ENCODE measurements at places on chromosomes 16 and 17. TPM values are rescaled to one million over a fixed set of nuclear protein-coding genes. Genes with fewer than 3 reads are reported as not detected.
A peak's percentile ranks its signal among the peaks of the same experiment; 100 is the strongest.

CMTM4 gene
- 21.7 TPM for polyA plus RNA-seq

ALDOC gene
- polyA plus RNA-seq = 10.1 TPM

TMC5 gene
- polyA plus RNA-seq = not detected

GRCh38 chr17:58254803-58255202, 16.4 kb downstream of the LPO start:
- peaks cover 37% of the 10 kb centered on the region for H3K27me3 ChIP-seq
- H3K4me3 ChIP-seq = no peak overlapping the region
- no peak for DNase-seq
- H3K4me1 ChIP-seq = no peaks in the 10 kb centered on the region

DNA sequence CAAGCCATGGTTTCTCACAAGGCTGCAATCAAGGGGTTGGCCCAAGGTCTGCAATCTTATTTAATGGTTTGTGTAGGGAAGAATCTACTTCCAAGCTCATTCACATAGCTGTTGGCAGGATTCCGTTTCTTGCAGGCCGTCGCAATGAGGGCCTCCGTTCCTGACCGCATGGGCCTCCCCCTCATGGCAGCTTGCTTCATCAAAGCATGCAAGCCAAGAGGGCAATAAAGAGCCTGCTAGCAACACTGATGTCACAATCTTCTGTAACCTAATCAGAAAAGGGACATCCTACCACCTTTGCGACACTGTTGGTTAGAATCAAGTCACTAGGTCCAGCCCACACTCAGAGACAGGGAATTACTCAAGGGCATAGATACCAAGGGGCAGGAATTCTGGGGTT, 95.5 kb downstream of the CCT6B start:
- H3K27ac ChIP-seq = no peak overlapping the region
- H3K4me1 ChIP-seq = no peaks in the 10 kb centered on the region
- no peaks in the 10 kb centered on the region for H3K36me3 ChIP-seq
- no peak for DNase-seq
- H3K27me3 ChIP-seq = no peaks in the 10 kb centered on the region

- H3K4me1 ChIP-seq = no peaks in the 10 kb centered on the region
- DNase-seq = no peak
- H3K36me3 ChIP-seq = no peaks in the 10 kb centered on the region
- H3K4me3 ChIP-seq = no peak overlapping the region
- no peaks in the 10 kb centered on the region for H3K27me3 ChIP-seq
Observed at GRCh38 chr16:20441191-20441590, 10.1 kb upstream of the ACSM2A start.

GRCh38 chr16:79407461-79408135, 192.9 kb downstream of the MAF start:
- no peak for DNase-seq
- no peaks in the 10 kb centered on the region for H3K27me3 ChIP-seq
- H3K4me3 ChIP-seq = no peak overlapping the region
- no peaks in the 10 kb centered on the region for H3K36me3 ChIP-seq
- no peak overlapping the region for H3K27ac ChIP-seq
- no peaks in the 10 kb centered on the region for H3K4me1 ChIP-seq

- H3K4me1 ChIP-seq = no peaks in the 10 kb centered on the region
- DNase-seq = no peak
- no peak overlapping the region for H3K4me3 ChIP-seq
- no peaks in the 10 kb centered on the region for H3K27me3 ChIP-seq
Observed at GRCh38 chr17:77487677-77488530, 347.1 kb downstream of the SEC14L1 start.

- H3K27ac ChIP-seq = peak overlapping the region; percentile 66
- H3K36me3 ChIP-seq = no peaks in the 10 kb centered on the region
- H3K4me3 ChIP-seq = peak overlapping the region; percentile 89
- H3K27me3 ChIP-seq = no peaks in the 10 kb centered on the region
- no peak for DNase-seq
Observed at GRCh38 chr16:46830417-46830901, 521 bp downstream of the C16orf87 start.

- H3K36me3 ChIP-seq = no peaks in the 10 kb centered on the region
Observed at GRCh38 chr17:79645022-79645776, 34.3 kb upstream of the RBFOX3 start.

- H3K27ac ChIP-seq = peak within 1 kb of the TSS; percentile 60
- H3K4me1 ChIP-seq = peaks cover 25% of the 10 kb centered on the region
- peak; percentile 100 for DNase-seq
- H3K36me3 ChIP-seq = no peaks in the 10 kb centered on the region
- H3K4me3 ChIP-seq = peak within 1 kb of the TSS; percentile 67
- H3K27me3 ChIP-seq = no peaks in the 10 kb centered on the region
Observed at GRCh38 chr17:75109407-75110233, at the start of gene ARMC7. Gene ARMC7 (plus strand): TSS chr17:75109969. CDS start chr17:75110289, 320 bp downstream.

GRCh38 chr17:260944-261343, 79.5 kb upstream of the DOC2B start:
- no peak overlapping the region for H3K27ac ChIP-seq
- no peaks in the 10 kb centered on the region for H3K27me3 ChIP-seq
- no peak for DNase-seq
- H3K4me1 ChIP-seq = peaks cover 13% of the 10 kb centered on the region
- H3K36me3 ChIP-seq = no peaks in the 10 kb centered on the region

All from SK-N-SH (cell line).